Kidney (tissue), 22 donors: ENCODE measurements at places on chromosomes 12 and 14. TPM values are rescaled to one million over a fixed set of nuclear protein-coding genes. Genes with fewer than 3 reads are reported as not detected.

Gene GPR135
- total RNA-seq = 3.0 TPM

Gene IFNG
- not detected for total RNA-seq

Gene CCDC88C
- total RNA-seq = 32.8 TPM

- DNase-seq = no peak
- H3K4me3 ChIP-seq = no peak overlapping the region
- no peaks in the 10 kb centered on the region for H3K27me3 ChIP-seq
- no peaks in the 10 kb centered on the region for H3K36me3 ChIP-seq
Observed at GRCh38 chr12:92821142-92821541, 108.0 kb downstream of the EEA1 start.

DNA sequence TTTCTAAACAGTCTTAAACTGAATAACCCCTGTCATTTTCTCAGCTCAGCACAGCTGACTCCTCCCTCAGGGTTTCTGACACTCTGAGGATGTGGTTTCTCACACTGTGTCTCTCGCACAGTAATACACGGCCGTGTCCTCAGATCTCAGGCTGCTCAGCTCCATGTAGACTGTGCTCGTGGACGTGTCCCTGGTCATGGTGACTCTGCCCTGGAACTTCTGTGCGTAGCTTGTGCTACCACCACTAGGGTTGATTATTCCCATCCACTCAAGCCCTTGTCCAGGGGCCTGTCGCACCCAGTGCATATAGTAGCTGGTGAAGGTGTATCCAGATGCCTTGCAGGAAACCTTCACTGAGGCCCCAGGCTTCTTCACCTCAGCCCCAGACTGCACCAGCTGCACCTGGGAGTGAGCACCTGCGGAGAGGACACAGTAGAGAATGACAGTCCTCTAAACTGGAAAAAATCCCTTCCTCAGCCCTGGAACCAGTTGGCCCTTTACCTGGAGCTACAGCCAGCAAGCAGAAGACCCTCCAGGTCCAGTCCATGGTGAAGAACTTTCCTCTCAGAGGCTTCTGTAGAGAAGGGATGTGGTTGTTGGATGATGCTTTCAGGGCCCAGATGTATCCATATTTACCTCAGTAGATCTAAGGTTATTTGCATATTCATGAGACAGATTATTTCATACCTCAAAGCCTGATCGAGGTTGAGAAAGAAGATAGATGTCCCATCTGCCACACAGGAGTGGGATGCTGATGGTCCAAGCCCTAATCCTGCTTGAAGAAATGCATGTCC lies 984.8 kb downstream of the TMEM121 start:
- H3K27ac ChIP-seq = no peak overlapping the region
- H3K4me1 ChIP-seq = no peaks in the 10 kb centered on the region
- no peaks in the 10 kb centered on the region for H3K27me3 ChIP-seq
- no peaks in the 10 kb centered on the region for H3K36me3 ChIP-seq
- H3K4me3 ChIP-seq = no peak overlapping the region

GRCh38 chr12:88623777-88624548 lies 43.7 kb upstream of the KITLG start:
- H3K27ac ChIP-seq = no peak overlapping the region
- no peaks in the 10 kb centered on the region for H3K4me1 ChIP-seq
- H3K27me3 ChIP-seq = no peaks in the 10 kb centered on the region
- no peak for DNase-seq
- no peak overlapping the region for H3K4me3 ChIP-seq

Gene RD3L
- total RNA-seq = not detected

Gene FOXG1
- not detected for total RNA-seq

DNA sequence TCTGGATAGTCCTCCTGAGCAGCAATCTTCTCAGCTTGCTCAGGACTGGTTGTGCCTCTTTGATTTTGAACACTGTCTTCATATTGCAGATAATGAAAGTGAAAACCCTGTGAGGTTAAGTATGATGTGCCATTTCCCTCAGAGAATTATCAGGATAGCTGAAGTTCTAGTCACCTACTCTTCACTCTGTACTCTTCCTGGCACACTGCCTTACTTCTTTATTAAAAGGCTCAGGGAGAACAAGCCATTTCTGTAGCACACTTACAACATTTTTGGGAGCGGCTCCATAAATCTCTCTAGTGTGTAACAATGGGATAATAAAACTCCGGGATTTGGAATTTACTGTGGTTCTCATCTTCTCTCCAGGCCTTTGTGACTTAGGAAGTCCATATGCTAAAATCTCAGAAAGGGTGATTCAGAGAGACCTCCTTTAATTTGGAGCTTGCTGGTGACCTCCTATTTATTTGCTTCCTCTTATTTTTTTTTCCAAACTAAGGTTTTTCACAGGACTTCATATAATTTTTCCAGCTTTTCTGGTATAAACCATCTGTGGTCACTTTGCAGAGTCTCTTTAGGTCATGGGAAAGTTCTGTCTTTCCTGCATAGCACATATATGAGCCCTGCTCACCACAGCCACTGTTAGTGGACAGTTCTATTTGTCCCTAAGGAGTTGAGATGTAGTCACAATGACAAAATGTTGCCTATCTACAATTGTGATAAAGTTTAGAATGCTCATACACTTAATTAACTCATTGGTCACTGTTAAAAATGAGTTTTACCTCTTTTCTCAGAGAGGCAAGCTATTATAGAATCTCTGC lies 53.5 kb upstream of the LDHB start:
- H3K4me1 ChIP-seq = no peaks in the 10 kb centered on the region
- DNase-seq = peak; percentile 49
- H3K27me3 ChIP-seq = no peaks in the 10 kb centered on the region
- H3K36me3 ChIP-seq = no peaks in the 10 kb centered on the region
- H3K27ac ChIP-seq = no peak overlapping the region

Gene RDH12
- total RNA-seq = 0.22 TPM

GRCh38 chr12:123946152-123946515 lies 26.5 kb downstream of the CCDC92 start:
- H3K36me3 ChIP-seq = peaks cover 13% of the 10 kb centered on the region
- peaks cover 6% of the 10 kb centered on the region for H3K4me1 ChIP-seq
- H3K27ac ChIP-seq = no peak overlapping the region

DNA sequence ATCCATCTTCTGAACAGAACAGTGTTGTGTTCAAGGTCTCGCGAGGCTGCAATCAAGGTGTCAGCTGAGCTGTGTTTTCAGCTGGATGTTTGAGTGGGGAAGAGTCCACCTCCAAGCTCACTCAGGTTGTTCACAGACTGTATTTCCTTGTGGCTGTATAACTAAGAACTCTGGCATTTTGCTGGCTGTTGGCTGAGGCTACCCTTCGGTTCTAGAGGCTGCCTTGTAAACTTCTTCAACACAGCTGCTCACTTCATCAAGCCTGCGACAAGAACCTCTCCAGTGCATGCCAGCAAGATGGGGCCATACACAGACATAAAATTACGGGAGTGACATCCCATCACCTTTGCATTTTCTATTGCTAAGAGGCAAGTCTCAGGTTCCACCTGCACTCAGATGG lies 12.7 kb downstream of the FOS start:
- no peak overlapping the region for H3K4me3 ChIP-seq
- no peak for DNase-seq
- no peaks in the 10 kb centered on the region for H3K27me3 ChIP-seq
- no peak overlapping the region for H3K27ac ChIP-seq
- peaks cover 10% of the 10 kb centered on the region for H3K4me1 ChIP-seq

Gene NID2
- total RNA-seq = 37.7 TPM

DNA sequence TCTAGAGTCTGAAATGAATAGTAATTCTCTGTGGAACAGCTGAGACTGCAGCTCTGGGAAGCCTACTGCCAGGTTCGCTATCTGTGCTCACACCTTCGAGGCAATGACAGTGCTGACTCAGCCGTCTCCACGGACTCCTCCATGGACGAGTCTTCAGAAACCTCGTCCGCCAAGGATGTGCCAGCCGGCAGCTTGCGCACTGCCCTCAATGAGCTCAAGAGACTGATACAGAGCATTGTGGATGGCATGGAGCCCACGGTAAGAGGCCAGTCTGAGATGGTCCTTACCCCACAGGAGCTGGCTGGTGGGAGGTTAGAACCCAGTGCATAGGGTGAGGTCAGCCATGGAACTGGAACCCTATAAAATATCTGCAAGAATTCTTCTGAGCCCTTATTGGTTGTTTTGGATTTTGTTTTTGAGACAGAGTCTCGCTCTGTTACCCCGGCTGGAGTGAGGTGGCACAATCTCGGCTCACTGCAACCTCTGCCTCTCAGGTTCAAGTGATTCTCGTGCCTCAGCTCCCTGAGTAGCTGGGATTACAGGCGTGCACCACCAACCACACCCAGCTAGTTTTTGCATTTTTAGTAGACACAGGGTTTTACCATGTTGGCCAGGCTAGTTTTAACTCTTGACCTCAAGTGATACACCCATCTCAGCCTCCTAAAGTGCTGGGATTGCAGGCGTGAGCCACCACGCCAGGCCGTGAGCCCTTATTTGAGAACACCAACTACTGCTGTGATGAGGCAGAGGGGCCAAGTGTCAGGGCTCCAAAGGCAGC lies 43.9 kb downstream of the RAB35 start:
- H3K4me1 ChIP-seq = no peaks in the 10 kb centered on the region
- no peak overlapping the region for H3K27ac ChIP-seq
- DNase-seq = no peak
- H3K4me3 ChIP-seq = no peak overlapping the region
- H3K36me3 ChIP-seq = peaks cover 34% of the 10 kb centered on the region

Gene LLPH
- 21.9 TPM for total RNA-seq

- H3K36me3 ChIP-seq = peaks cover 3% of the 10 kb centered on the region
- H3K27ac ChIP-seq = peak overlapping the region; percentile 83
- DNase-seq = no peak
- H3K27me3 ChIP-seq = no peaks in the 10 kb centered on the region
Observed at GRCh38 chr14:69711065-69711464, 55.9 kb upstream of the SRSF5 start.

DNA sequence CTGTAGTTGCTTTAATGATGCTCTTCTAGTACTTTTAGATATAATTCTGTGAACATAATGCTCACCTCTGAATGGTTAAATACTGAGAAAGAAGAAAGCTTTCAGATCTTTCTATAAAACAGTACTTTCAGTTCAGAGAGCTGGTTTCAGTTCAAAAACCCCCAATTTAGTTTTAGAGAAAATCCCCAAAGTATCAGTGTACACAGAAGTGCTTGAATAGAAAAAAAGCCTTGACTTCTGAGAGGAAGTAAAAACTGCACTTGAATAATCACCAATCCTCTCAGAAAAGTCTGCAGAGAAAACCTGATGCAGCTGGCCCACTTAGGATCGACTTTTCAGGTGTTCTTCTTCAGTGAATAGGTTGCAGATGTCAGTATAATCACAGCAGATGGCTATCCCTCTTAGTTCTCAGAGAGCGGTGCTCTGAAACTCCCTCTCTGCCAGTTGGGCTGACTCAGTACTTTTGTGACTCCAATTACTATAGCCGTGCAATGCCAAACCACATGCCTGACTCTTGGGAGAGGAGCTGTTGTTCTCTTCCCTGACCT lies 616.3 kb downstream of the LRFN5 start:
- no peaks in the 10 kb centered on the region for H3K36me3 ChIP-seq
- H3K4me1 ChIP-seq = no peaks in the 10 kb centered on the region
- no peak for DNase-seq

- peak overlapping the region; percentile 44 for H3K27ac ChIP-seq
- no peaks in the 10 kb centered on the region for H3K4me1 ChIP-seq
- no peaks in the 10 kb centered on the region for H3K36me3 ChIP-seq
- DNase-seq = no peak
Observed at GRCh38 chr12:26539131-26539530, 293.9 kb downstream of the ITPR2 start.

- no peaks in the 10 kb centered on the region for H3K4me1 ChIP-seq
- H3K36me3 ChIP-seq = no peaks in the 10 kb centered on the region
- no peak overlapping the region for H3K4me3 ChIP-seq
- DNase-seq = no peak
- H3K27me3 ChIP-seq = no peaks in the 10 kb centered on the region
- H3K27ac ChIP-seq = no peak overlapping the region
Observed at GRCh38 chr14:90576981-90577660, 180.3 kb downstream of the CALM1 start.

GRCh38 chr12:26121323-26122060 lies 3.3 kb downstream of the BHLHE41 start:
- H3K27me3 ChIP-seq = peaks cover 19% of the 10 kb centered on the region
- DNase-seq = peak; percentile 22
- H3K36me3 ChIP-seq = no peaks in the 10 kb centered on the region
- no peak overlapping the region for H3K27ac ChIP-seq
